ENCODE measurements at places on chromosomes 2 and 18.

DNA sequence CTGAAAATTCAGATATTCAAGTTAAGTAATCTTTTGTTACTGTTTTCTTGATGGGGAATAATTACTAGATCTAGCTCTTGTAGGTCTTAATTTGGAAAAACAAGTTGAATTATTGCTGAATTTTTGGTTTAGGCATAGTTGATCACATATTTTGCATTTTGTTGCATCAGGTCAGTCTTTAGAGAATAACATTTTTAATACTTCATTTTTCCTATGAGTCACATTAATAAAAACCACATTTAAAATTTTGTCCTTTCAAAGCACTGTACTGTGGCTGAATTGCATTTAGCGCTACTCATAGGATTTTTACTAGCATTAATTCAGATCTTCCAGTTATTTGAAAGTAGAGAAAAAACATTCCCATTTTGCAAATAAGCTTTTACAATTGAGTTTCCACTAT, 23.2 kb downstream of the MAP4K4 start:
- no peak for DNase-seq

GRCh38 chr2:27471961-27472360, 17.6 kb downstream of the IFT172 start:
- DNase-seq, result no peak

DNA sequence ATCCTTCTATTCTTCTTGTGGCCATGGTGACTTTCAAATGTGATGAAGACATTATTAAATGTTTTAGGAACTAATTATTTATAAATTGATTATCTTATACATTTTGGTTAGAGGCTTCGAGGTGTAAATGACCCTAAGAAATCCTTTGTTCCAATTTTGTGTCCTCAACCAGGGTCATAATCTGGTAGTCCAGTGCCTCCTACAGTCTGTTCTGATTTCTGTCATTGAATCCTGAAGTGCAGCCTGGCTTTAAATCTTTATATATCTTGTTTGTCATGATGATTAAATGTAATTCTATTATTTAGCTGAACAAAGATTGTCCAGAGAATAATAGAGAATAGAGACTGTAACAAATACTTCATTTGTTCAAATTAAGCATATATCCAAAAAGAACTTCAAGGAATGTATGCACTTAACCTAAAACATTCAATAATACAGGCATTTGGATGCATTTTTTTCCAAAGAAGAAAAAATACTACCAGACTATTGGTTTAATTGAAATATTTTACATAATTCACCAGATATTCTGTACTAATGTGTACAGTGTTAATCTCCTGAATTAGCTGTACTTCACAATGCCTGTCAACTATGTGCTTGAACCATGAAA, 89.8 kb downstream of the PRPF40A start:
- no peak for DNase-seq

DNA sequence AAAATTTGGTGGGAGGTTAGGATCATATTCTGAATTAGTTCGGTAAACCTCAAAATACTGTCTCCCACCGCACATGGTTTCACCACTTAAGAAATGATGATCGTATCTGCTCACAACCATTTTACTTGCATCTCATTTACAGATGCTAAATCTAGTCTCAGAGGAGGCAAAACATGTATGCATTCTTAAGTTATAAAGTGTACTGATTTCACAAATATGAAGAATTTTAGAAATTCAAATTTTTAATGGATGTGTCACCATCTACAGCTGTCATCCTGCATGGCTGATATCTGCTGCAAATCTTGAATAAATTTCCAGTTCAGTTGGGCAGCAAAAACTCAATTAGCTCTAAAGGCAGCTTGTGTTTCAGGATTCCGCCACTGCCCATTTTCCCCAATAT, 243.3 kb upstream of the KCNJ3 start:
- no peak for DNase-seq

DNA sequence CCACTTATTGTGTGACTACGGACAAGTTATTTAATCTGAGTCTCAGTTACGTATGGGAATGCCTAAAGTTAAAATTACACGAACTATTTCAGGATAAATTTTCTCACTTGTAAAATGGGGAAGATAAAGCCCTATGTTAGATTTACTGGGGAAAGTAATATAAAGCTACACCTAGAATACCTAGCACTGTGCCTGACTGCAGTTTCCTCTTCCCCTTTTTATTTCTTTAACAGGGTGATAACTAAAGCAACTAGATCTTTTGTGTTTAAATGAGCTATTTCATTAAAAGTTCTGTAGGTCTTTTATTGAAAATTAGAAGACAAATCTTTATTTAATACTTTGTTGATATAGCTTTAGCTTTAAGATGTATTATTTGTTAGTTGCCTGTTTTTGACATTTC, 5.0 kb downstream of the B3GNT2 start:
- no peak for DNase-seq

- DNase-seq, result peak; percentile 19
These were observed 24.7 kb upstream of the GPC1 start for GRCh38 chr2:240410808-240411207.

DNA sequence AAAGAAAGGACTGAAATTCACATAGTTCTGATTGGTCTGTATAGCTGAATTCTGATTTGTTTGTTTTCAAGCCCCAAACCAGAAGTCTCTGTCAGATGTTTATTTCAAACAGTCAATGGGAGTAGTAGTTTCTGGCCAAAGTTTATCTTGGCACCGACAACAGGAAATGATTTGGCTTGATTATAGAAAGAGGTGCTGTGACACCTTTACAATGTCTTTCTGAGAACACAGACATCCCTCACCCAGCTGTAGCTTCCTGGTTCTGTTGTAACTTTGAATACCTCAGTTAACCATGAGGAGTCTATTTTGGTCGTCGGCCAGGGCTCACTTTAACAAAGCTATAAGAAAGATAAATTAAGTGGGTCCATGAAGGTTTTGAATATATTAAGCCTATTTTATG, 545.0 kb upstream of the ZNF804A start:
- DNase-seq, result peak; percentile 43

DNA sequence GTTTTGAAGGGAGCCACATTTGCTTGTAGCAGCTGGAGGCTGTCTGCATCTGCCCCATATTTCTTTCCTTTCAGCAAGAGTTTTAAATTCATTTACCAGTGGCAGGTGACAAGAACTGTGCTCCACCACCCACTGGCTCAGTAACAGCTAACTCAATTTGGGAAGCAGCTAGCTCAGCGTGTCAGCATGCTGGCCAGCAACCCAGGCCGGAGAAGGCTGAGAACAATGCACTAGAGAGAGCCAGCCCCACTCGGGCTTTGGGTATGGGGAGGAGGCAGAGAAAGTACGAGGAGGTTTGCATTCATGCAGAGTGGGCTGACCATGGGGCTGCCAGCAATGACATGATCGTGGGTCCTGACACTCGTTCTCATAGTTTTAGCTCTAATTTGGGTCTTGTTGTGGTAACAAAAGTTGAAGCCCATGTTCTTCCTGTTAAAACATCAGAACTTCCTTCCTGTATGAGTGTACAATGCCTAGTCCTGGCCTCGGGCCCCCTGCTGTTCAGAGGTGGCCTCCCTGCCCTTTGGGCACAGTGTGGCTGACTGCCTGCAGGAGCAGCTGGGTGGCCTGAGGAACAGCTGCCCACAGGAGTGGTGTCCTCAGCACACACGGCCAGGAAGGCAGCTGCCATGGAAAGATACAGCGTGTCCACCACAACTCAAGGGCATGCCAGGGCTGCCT, 23.0 kb downstream of the CDC42EP3 start:
- DNase-seq, result no peak

GRCh38 chr2:145760781-145761649, 1241.1 kb upstream of the ZEB2 start:
- no peak for DNase-seq

- no peak for DNase-seq
These were observed 73.8 kb upstream of the NEUROD1 start for GRCh38 chr2:181754105-181754504.

DNA sequence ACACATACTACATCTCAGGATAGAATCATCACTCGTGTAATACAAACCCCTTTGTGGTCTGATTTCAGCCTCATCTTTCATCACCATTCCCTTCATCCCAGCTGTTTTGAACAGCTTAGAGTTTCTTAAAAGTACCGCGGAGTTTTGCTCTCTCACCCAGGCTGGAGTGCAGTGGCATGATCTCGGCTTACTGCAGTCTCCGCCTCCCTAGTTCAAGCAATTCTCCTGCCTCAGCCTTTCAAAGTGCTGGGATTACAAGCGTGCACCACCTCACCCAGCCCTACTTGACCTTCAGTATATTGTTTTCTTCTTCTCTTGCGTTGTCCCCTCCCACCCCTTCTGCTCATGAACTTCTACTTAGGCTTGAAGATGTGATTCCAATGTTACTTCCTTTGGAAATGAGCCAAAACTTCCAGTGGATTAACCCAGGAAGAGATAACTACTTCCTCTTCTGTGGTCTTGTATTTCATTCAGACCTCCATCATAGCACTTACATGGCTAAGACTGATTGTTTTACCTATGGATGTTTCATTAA, 15.8 kb downstream of the ERLEC1 start:
- no peak for DNase-seq

DNA sequence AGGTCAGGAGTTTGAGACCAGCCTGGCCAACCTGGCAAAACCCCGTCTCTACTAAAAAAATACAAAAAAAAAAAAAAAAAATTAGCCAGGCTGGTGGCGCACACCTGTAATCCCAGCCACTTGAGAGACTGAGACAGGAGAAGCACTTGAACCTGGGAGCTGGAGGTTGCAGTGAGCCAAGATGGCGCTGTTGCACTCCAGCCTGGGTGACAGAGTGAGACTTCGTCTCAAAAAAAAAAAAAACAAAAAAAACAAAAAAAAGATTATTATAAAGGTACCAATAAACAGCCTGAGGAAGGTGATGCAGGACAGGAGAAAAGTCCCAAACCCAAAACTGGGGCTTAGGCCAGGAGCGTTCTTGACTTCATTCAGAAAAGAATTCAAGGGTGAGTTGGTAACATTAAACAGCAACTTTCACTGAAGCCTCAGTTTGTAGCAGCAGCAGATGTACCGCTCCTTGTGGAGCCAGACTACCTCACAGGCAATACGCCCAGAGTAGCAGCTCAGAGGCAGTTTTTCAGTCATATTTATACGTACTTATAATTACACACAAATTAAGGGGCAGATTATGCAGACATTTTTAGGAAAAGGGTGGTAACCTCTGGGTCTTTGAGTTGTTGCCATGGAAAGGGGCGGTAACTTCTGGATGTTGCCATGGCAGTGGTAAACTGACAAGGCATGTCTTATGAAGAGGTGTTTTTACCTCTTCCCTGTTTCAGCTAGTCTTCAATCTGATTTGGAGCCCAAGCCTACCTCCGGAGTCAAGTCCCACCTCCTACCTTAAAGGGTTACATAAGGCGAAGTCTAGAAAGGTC, 1596.6 kb upstream of the CELF4 start:
- DNase-seq, result no peak

- DNase-seq, result no peak
These were observed 816.0 kb upstream of the GYPC start for GRCh38 chr2:125839945-125840344.

DNA sequence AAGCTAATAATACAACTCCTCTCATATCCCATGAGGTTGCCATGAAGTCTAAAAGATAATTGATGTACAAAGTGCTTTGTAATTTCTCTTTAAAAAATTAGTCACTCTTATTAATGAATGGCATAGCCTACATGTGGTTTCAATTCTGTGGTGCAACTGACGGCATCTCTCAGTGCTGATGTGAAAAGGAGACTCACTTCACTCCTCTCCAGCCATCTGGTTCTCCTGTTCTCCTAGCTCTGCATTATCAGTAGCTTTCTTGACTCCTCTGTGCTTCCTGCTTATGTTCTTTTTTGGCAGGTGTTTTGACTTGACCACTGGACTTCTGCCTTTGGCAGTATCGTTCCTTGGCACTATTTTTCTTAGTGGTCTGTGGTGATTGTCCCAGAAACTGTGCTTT, 134.9 kb upstream of the ZFP36L2 start:
- no peak for DNase-seq

Data from ureter (tissue), 1 donor.